ENCODE measurements at places on chromosomes 4 and X. TPM values are rescaled to one million over a fixed set of nuclear protein-coding genes. Genes with fewer than 3 reads are reported as not detected.
A peak's percentile ranks its signal among the peaks of the same experiment; 100 is the strongest.

- DNase-seq: no peak
These were observed 99.8 kb downstream of the ANXA3 start for GRCh38 chr4:78651250-78651860.

GRCh38 chrX:39817754-39818470 lies 279.8 kb downstream of the BCOR start:
- DNase-seq: no peak

- no peak for DNase-seq
These were observed 8.1 kb downstream of the COQ2 start for GRCh38 chr4:83276299-83277040.

GRCh38 chr4:40586729-40587128 lies 42.9 kb downstream of the RBM47 start:
- no peak for DNase-seq

DNA sequence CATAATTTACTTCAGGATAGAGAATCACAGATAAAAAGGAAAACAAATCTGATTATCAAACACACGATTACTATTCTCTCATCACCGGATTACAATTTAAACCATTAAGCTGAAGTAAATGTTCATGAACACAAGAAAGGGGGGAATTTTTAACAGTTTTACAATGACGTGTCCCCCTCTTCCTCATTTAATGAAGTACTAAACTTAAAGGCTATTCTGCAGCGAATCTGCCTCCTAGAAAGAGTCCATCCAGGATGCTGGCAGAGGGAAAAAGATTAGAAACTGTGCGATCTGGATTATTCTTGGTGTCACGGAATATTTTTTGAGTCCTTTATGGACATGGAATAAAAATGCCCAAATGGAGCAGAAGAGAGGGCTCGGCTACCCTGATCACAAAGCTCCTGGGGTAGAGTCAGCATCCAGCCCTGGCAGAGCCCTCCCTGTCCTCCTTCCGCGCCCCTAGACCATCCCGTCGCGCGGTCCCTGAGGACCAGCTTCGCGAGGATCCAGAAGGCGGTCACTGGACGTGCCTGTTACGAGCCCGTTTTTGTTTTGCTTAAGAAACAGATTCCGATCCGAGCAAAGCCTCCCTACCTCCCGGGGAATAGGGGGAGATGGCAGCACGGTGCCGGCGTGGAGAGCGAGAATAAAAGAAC lies 1.2 kb downstream of the ELF2 start:
- DNase-seq: peak; percentile 24

DNA sequence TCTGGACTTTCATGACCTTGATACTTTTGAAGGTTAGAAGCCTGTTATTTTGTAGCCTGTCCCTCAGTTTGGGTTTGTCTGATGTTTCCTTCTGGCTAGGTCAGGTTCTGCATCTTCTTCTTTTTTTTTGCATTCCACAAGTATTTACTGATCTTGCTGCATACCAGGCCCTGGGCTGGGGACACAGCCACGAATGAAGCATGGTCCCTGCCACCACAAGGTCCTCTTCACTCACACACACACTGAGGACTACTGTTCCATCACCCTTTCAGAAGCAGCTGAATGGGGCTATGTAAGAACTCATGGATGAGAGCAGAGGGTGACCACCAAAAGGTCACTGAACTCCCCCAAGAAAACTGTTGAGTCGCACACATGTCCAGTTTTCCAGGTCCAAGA lies 39.2 kb downstream of the USP11 start:
- DNase-seq: no peak

- no peak for DNase-seq
These were observed 139.3 kb downstream of the MID1IP1 start for GRCh38 chrX:38940547-38940946.

DNA sequence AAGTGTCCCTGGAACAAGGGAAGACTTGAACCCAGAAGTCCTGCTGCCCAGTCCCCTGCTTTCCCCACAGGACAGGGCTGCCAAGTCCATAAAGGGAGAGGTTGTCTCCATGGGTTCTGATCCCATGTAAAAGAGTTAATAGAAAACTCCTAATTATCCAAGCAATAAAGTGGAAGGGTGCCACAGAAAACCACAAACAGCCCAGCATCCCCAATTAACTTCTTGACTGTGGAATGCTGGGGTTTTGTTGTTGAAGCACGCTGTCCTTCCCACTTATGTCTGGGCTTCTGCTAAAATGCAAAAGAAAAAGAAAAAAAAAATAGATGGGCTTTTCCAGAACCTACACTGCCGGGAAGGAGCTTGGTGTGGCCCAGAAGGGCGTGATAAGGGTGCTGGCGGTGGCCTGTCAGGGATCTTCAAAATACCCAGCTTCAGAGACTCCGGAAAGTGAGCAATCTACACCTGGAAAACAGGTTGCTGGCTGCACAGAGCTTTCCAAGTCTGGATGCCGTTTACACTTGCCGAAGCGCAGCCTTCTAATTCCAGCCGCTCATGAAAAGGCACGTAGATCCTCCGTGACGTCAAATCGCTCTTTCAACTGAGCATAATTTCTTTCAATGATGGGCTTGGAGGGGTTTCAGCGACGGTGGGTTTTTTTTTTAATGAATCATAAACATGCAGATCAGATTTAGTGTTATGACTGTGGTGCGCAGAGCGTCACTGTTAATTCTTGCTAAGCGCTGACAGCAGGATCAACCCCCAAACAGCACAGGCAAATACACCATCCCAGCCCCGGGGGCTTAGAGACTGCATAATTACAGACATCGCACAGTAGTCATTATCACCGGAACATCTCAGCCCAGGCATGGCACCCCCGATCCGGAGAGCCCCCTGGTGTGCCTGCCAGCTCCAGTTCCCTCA lies 197.6 kb downstream of the BCOR start:
- no peak for DNase-seq

GRCh38 chr4:98604723-98605122 lies 53.7 kb downstream of the TSPAN5 start:
- no peak for DNase-seq

- no peak for DNase-seq
These were observed 210.1 kb upstream of the FAT4 start for GRCh38 chr4:125104616-125105015.

GRCh38 chr4:76011018-76011670 lies 3.8 kb upstream of the CXCL9 start:
- DNase-seq: no peak

GRCh38 chr4:173797296-173797695 lies 267.3 kb upstream of the HAND2 start:
- no peak for DNase-seq

DNA sequence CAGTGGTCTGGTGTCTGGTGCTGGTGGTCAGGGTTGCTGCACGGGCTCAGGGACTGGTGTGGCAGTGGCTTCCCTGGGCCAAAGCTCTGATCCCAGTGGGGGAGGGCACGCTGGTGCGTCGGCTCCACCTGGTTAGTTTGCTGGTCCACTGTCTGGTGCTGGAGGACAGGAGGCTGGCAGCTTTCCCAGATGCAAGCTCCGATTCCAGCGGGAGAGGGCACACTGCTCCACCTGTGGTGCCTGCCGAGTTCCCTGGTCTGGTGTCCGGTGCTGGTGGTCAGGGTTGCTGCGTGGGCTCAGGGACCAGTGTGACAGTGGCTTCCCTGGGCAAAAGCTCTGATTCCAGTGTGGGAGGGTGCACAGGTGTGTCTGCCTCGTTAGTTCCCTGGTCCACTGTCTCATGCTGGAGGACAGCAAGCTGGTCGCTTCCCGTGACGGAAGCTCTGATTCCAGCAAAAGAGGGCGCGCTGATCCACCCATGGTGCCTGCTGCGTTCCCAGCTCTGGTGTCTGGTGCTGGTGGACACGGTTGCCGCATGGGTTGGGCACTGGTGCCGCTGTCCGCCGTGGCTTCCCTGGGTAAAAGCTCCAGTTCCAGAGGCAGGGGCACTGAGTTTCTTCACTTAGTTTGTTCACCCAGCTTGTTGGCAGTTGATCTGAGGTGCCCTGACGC lies 5.8 kb downstream of the VMA21 start:
- DNase-seq: no peak

GRCh38 chr4:155891058-155891457 lies 12.4 kb upstream of the TDO2 start:
- DNase-seq: no peak

- no peak for DNase-seq
These were observed 241.4 kb upstream of the CNKSR2 start for GRCh38 chrX:21132686-21133393.

DNA sequence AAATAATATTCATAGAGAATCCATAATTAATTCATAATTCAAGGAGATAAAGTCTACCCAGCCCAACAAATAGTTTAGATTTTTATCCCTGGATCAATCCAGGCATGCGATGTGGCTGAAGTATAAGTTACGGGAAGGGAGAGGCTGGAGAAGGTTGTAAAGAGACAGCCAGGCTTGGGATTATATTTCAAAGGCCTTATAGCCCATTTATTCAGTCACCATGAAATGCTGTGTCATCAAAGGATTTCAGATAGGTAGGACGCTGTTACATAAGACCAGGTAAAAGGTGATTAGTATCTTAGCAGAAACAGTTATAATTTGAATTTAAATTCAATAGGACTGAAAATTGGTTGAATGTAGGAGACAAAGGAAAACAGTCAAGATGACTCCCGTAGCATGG lies 73.0 kb upstream of the NFKB1 start:
- no peak for DNase-seq

GRCh38 chrX:123339221-123339905 lies 155.3 kb downstream of the GRIA3 start:
- DNase-seq: no peak

- DNase-seq: no peak
These were observed 208.5 kb downstream of the INPP4B start for GRCh38 chr4:142637614-142638013.

- DNase-seq: no peak
These were observed 208.1 kb downstream of the PDGFC start for GRCh38 chr4:156763511-156763910.

DNA sequence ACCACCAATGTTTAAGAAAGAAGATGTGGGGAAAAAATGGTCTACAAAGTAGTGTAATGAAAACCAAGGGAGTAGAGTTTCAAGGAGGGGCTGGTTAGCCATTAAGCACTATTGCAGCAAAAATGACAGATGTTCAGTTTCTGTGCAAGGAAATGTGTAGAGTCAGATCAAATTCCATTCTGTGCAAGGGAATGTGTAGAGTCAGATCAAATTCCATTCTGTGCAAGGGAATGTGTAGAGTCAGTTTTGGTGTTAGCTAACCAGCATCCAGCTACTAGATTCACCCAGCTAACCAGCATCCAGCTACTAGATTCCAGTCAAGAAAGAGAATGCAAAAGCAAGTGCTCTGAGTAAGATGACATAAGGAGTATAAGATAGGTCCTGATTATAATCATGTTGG lies 208.8 kb downstream of the COX18 start:
- DNase-seq: no peak

DNA sequence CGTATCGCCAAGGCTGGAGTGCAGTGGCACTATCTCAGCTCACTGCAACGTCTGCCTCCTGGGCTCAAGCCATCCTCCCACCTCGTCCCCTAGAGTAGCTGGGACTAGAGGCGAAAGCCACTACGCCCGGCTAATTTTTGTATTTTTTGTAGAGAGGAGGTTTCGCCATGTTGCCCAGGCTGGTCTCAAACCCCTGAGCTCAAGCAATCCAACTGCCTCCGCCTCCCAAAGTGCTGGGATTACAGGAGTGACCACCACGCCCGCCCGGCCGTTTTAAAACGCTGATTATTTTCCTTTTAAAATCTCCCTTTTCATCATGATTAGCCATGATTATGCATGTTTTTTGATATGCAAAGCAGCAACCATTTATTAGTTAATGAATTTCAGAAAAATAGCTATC lies 2.2 kb downstream of the N4BP2 start:
- DNase-seq: no peak

- no peak for DNase-seq
These were observed 48.9 kb upstream of the FAM47B start for GRCh38 chrX:34893741-34894140.

- DNase-seq: no peak
These were observed 728.6 kb downstream of the TRIML1 start for GRCh38 chr4:188867796-188868195.

DNA sequence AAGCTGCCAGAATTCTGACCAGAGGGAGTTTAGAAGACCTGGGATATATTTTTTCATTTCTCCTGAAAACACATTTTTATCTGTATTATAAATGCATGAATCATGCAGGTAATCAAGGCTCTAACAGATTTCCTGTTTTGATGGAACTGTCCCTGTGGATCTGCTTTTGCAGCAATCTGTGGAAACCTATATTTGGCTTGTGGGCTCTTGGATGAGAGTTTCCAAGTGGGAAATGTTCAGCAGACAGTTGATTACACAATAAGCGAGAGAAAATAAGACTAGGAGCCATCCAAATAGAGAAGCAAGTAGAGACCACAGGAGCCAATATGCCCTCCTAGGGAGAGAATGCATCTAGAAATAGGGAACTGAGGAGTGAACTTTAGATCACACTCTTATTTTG lies 105.0 kb downstream of the NDST3 start:
- DNase-seq: no peak

DNA sequence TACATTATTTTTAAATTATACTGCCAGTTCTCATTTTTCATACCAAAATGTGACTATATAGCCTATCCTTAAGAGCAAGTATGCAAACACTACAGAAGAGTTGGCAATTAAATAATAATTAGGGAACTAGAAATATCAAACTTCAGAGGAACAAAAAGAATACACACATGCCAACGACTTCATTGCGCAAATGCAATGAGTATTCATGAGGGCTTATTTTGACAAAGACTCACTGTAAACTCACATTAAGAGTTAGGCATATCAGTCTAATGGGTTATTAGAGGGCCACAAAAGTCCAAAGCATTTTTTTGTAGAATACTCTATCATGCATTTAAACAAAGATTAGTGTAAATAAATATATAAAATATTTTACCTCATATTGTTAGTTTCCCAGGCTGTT lies 31.6 kb downstream of the SLC10A7 start:
- DNase-seq: no peak

GRCh38 chrX:24231131-24231540 lies 81.6 kb downstream of the ZFX start:
- DNase-seq: no peak

GRCh38 chrX:39238006-39238405 lies 436.7 kb downstream of the MID1IP1 start:
- no peak for DNase-seq

- no peak for DNase-seq
These were observed 50.8 kb downstream of the ANXA3 start for GRCh38 chr4:78602334-78602733.

DNA sequence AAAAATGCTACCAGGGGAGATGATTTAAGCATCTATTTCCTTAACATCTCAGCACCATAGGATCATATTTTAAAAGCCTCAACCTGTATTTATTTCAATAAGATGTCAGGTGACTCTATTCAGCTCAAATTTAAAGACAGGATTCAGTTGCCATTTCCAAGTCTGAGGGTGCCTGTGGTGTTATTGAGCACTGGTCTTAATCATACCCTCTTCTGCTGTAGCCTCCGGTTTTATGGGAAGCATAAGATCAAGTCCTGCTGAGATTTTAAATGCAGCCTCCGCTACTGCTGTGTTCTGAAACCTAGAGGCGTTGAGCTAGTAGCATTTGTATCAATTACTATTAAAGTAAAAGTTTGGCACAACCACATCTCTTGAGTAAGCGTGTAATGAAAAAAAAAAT lies 185.7 kb upstream of the NWD2 start:
- no peak for DNase-seq

Gene HDAC8
- 34.4 TPM for total RNA-seq

Gene CA5B
- total RNA-seq: 5.7 TPM

Gene PPP1R3F
- total RNA-seq: 11.5 TPM

Gene USP26
- total RNA-seq: not detected

Gene LAMP2
- total RNA-seq: 45.5 TPM

Gene CLCN4
- total RNA-seq: 9.0 TPM

Gene VSIG1
- total RNA-seq: not detected

Gene PRDM8
- total RNA-seq: 2.6 TPM

Gene F8A2
- total RNA-seq: not detected

Gene CFAP299
- total RNA-seq: not detected

Gene RASGEF1B
- total RNA-seq: 1.9 TPM

Gene HDAC6
- total RNA-seq: 177 TPM

Gene NLGN3
- 29.5 TPM for total RNA-seq

Measured in neural crest cell (in vitro differentiated cells).